ENCODE measurements at places on chromosomes 4 and X.

- DNase-seq = no peak
These were observed 75.3 kb downstream of the RAPGEF2 start for GRCh38 chr4:159178151-159178546.

DNA sequence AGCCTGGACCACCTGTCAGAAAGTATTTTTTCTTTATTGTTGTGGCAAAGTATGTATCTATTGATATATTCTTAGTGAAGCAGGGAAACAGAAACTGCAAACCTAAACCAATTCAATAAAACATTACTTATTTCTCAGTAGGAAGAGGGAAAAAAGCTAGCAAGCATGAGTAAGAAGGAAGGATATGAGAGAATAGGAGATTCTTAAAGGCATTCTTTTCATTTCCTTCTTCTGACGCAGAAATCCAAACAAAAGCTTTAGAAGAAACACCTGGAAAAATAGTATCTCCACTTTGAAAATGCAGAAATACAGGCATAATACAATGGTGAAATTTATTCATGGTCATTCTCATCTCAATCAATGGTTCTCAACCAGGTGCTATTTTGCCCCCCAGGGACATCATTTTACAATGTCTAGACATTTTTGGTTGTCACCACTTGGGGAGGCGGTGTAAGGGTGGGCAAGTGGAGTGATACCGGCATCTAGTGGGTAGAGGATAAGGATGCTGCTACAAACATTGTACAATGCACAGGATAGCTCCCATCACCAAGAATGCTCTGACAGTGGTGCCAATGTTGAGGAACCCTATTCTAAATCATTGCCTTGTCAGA lies 21.7 kb upstream of the ATXN3L start:
- DNase-seq = no peak

- no peak for DNase-seq
These were observed 46.0 kb downstream of the TFDP3 start for GRCh38 chrX:133171962-133172708.

GRCh38 chr4:85459736-85460135 lies 15.2 kb upstream of the ARHGAP24 start:
- DNase-seq = no peak

GRCh38 chrX:153305972-153306371 lies 15.6 kb downstream of the PNMA6F start:
- DNase-seq = no peak
